ENCODE measurements at places on chromosomes 3 and 15. TPM values are rescaled to one million over a fixed set of nuclear protein-coding genes. Genes with fewer than 3 reads are reported as not detected.

GRCh38 chr3:66520724-66521123, 19.9 kb upstream of the LRIG1 start:
- peak; percentile 76 for DNase-seq

DNA sequence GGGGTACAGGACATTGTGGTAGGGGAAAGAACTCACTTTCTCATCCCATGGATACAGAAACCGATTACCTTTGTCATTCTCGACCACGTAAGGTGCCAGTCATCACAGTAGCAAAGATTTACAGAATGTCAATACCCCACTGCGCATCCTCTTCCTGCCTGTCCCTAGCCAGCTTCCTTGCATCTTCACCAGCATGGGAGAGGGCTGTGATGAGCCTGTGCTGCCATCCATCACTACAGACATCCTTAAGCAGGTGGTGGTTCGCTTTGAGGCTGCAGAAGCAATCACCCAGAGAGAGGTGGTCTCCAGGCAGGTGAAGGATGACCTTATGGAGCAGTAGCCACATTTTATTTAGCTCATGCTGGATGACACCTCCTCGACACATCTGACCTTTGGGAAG, 23.3 kb upstream of the ARIH1 start:
- no peak for DNase-seq

The MYEF2 gene
- total RNA-seq, result 143 TPM

The SLC27A2 gene
- total RNA-seq, result not detected

The UACA gene
- 58.7 TPM for total RNA-seq

DNA sequence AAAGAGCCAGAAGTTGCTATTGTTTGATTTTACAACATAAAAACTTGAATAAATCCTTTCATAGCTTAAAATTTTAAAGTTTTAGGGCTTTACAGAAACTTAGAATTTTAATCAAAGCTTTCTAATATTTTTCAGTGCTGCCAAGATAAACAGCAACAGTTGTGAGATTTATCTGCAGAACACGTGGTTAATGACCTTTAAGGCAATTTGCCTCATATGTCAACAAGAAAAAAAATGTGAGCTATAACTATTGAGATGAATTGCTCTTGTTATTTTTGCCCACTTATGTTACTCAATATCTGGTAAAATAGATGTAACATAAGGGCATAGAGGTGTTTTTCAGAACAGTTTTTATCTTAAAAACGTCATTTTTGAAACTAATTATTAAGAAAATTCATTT, 96.7 kb upstream of the NECTIN3 start:
- peak; percentile 10 for DNase-seq

The NAALADL2 gene
- total RNA-seq, result 3.8 TPM

The ULK4 gene
- 6.1 TPM for total RNA-seq

The HEG1 gene
- 16.5 TPM for total RNA-seq

- DNase-seq, result no peak
Measured at GRCh38 chr3:53247619-53248018, 8.2 kb downstream of the TKT start.

The CNTN4 gene
- total RNA-seq, result 16.2 TPM

DNA sequence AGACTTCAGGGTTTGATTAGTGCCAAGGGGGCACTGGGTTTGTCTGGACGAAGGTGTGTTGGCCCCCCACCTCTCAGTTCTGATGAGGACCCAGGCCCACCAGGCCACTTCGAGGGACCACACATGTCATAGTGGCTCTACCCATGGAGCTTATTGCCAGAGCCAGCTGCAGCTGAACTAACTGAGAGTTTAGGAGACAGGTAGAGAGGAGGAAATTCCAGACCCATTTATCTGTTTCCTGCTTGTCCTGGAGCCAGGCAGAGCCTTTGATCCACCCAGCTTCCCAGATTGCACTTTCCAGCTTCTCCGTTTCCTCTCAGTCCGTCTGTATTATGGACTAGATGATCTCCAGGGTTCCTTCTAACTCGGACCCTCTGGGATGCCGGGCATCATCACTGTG, 20.9 kb downstream of the SLC24A1 start:
- DNase-seq, result no peak

The SERPINI2 gene
- not detected for total RNA-seq

The CD200R1 gene
- 0.36 TPM for total RNA-seq

The TRPC1 gene
- 40.3 TPM for total RNA-seq

DNA sequence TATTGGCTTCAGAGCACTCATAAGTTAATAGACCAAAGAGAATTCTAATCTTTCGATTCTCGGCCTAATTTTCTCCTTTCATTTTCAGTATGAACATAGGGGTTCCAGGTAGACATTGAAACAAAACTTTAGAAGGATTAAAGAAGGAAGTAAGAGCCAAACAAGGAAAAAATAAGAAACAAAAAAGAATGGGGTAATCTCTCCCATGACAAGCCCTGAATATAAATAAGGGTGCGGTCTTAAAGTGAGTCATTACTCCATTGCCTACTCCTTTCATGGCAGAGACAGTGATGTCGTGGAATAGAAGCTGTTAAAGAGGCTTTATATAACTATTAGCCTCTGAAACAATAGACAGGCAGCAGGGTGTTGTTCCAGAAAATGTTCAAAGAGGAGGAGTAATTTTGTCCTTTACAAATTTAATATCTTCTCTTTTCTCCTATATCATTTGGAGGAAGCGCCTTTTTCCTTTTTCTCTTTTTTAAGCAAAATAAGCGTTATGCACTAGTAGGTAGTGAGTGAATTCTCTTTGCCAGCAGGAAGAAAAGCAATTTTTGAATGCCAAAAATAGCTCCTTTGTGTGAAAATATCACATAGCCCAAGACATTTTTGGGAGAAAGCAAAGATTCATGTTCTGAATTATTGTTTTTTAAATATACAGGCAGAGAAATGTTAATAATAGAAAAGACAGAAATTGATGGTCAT, 607.9 kb upstream of the KCNMB2 start:
- DNase-seq, result no peak

- DNase-seq, result peak; percentile 54
Measured at GRCh38 chr15:70099967-70100473, 2.3 kb upstream of the TLE3 start.

- DNase-seq, result peak; percentile 33
Measured at GRCh38 chr15:88538972-88539371, 7.5 kb downstream of the DET1 start.

- peak; percentile 73 for DNase-seq
Measured at GRCh38 chr15:85858586-85859375, 64.1 kb upstream of the KLHL25 start.

- no peak for DNase-seq
Measured at GRCh38 chr15:73889762-73890124, 16.4 kb downstream of the TBC1D21 start.

The MB21D2 gene
- total RNA-seq, result 4.0 TPM

The XIRP1 gene
- total RNA-seq, result 315 TPM

DNA sequence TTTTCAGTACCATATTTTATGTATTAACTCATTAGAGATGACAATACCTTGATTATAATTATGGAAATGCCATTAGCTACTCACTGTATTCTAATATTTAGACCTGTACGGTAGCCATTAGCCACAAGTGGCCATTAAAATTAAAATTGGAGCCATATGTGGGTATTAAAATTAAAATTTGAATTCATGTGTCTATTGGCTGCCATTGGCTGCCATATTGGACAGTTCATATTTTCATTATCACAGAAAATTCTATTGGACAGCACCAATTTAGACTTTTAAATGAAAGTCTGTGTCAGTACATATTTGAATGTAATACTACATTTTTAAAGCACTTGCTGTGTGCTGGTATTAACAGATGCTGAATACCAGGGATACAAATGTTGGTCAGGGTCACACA, 3.0 kb downstream of the ATP11B start:
- no peak for DNase-seq

DNA sequence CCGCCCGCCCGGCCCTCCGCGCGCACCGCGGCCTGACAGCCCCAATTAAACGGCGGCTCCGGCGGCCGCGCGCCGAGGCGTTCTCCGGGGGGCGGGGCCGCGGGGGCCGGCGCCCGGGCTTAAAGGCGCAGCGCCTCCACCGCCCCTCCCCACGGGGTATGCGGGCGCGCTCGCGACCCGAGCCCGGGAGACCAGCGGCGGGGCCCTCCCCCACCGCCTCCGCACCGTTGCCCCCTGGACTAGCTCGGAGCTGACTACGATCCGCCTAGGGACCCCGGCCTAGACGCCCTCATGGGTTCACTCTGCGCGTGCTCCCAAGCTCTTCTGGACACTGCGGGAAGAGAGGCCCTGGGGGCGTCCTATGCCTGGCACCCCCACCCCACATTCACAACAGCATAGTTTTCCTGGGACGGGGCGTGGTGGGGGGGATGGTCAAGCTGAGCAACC, at the start of gene DUSP7:
Gene DUSP7 (minus strand): TSS at position 51 of the 447 bp plus-strand sequence. CDS start 205 bp downstream, outside the sequence.
- peak; percentile 76 for DNase-seq

- DNase-seq, result no peak
Measured at GRCh38 chr3:168104361-168104760, 8.6 kb upstream of the GOLIM4 start.

GRCh38 chr3:127670761-127671522, 1.8 kb upstream of the ABTB1 start:
- no peak for DNase-seq

DNA sequence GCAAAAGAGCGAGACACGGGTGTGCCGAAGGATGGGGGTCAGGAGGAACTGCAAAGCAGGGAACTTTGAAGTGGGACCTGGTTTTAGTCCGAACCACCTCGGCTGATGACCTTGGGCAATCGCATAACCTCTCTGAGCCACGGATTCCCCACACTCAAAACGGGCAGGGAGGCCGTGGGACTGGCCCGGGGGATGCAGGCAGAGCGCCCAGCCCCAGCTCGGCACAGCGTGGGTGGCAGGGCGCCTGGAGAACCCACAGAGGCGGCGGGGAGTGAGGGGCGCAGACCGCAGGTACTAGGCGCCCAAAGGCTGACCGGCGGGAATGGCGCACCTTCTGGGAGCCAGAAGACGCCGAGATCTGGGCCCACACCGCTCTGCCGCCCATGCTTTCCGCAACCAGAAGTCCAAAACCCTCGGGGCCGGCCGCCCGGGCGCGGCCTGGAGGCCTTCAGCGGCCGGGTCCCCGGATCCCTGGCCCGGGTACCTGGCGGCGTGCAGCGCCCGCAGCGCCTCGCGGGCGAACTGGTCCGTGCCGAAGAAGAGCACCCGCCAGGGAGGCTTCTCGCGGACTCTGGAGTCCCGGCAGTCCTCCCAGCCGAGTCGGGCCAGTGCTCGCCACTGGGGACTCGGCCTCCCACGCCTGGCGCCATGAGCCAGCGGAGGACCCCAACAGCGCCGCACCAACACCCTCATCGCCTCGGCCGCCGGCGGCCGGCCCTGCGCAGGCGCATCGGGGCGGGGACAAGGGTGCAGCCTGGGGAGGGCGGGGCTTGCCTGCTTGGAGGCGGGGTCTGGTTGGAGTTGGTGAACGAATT, at the start of gene MTFMT:
Gene MTFMT (minus strand): TSS at position 719 of the 815 bp plus-strand sequence. CDS start 26 bp downstream, at position 693.
- DNase-seq, result peak; percentile 91

DNA sequence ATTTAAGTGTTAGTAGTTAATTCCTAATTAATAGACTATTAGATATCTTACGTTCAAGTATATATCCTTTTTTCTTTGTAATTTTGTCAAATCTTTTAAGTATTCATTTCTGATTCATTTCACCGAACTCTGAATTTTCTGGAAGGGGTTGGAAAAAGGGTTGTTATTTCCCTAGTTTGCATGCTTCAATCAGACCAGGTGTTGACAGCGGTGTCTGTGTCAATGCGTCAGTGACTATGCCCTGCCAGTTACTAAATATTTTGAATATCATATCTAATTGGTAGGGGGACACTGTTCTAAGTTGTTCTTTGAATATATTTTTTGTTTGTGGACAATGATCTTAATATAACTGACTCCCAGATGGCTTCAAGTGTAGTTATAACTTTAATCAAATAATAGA, 62.7 kb upstream of the TNFSF10 start:
- no peak for DNase-seq

The NIPA2 gene
- total RNA-seq, result 49.8 TPM

DNA sequence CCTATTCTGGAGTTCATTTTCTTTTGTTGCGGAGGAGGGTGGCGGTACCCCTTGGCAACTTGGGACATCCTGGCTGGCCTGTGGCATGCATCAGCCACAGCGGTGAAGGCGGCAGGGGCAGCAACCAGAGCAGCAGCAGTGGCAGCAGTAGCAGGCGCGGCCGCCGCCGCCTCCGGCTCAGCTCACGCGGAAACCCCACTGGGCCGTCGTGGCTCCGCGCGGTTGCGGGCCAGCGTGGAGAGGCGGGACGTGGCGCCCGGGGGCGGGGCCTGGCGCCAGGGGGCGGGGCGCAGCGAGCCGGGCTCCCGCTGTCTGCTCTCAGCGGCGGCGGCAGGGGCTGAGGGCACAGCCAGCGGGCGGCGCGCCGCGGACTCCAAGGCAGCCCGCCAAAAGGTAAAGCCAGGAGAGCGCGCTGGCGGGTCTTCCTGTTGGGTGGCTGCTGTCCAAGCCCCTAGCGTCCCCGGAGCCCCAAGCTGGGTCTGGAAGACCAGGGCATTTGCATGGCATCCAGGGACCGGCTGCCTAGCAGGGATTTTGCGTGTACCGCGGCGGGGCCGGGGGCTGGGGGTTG, 334.4 kb upstream of the THRB start:
- peak; percentile 83 for DNase-seq

DNA sequence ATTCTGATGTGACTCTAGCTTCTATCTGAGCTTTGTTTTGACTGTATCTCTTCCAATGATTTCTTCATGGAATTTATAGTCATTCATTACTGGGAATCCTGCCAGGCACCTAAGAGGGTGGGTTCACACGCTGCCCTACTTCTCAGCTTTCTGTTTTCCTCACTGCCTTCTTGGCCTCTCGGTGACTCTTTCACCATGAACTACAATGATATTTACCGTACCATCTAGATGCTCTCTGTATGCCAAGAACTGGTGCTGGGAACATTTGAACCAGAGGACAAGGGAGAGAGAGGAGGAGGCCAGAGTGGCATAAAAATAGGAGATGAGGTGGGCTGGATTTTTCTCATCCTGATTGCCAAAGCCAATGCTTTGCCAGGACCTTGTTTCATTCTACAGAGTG, 280.0 kb upstream of the P2RY1 start:
- no peak for DNase-seq

The RMDN3 gene
- total RNA-seq, result 21.1 TPM

The CAMK2N2 gene
- total RNA-seq, result not detected

- DNase-seq, result peak; percentile 10
Measured at GRCh38 chr3:94069194-94069813, 6.4 kb downstream of the NSUN3 start.

DNA sequence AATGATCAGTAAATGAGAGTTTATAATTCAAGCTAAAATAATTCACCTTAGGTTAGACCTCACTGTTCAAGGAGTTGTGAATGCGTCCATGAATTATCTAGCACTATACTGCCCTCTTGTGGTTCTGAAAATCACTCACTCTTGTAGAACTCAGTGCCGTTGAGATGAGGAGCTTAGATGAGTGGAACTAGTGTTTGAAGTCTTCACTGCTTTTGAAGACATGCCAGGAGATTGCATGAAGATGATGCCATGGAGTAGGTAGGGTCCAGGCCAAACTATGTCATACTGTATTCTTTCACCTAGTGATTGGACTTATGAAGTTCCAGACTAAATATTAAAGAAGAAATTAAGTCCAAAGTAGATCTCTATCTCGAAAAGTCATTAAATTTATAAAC, 28.8 kb downstream of the LYSMD4 start:
- DNase-seq, result peak; percentile 91

The SPSB4 gene
- 82.2 TPM for total RNA-seq

GRCh38 chr3:46717447-46718231, at the start of gene PRSS50:
Gene PRSS50 (minus strand): TSS chr3:46717869. CDS start chr3:46717824, 45 bp downstream.
- peak; percentile 16 for DNase-seq

- DNase-seq, result no peak
Measured at GRCh38 chr3:29585368-29585767, 304.5 kb downstream of the RBMS3 start.
